Fibroblast of villous mesenchyme (primary cell): ENCODE measurements at places on chromosomes 3 and 15. TPM values are rescaled to one million over a fixed set of nuclear protein-coding genes. Genes with fewer than 3 reads are reported as not detected.
A peak's percentile ranks its signal among the peaks of the same experiment; 100 is the strongest.

- DNase-seq = no peak
Measured at GRCh38 chr3:83938491-83938890, 1020.3 kb upstream of the CADM2 start.

DNA sequence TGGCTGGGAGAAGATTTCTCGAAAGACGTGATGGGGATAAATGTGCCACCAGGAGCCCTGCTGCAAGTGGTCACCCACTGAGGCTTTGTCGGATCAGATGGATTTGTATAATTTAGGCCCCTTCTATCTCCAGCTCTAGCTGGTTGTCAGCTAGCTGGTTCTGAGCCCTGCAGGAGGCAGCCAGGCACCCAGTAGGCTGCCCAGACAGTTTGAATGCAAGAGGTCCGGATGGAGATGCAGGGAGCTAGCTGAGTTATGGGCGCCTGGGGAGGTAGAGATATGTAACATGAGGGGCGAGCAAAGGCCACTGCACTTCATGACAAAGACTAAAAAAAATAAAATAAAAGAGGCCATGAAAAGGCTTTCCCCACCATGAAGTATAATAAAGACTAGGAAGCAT, 35.1 kb upstream of the ADPGK start:
- DNase-seq = no peak

DNA sequence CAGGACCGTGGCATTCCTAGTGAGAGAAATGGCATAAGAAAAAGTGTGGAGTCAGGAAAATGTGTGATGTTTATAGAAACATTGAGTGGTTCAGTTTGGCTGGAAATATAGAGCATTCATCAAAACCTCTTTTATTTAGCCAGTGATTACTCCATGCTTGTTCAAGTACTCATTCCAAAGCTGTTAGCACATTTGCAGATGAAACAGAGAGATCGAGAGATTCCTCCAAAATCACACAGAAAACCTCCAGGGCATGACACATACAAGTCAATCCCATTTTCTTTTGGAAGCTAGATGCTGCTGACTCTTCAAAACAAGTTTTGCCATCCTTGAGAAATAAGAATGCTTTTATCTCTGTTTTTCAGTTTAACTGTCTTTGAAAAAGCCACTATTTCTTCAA, 11.5 kb upstream of the MB21D2 start:
- DNase-seq = no peak

DNA sequence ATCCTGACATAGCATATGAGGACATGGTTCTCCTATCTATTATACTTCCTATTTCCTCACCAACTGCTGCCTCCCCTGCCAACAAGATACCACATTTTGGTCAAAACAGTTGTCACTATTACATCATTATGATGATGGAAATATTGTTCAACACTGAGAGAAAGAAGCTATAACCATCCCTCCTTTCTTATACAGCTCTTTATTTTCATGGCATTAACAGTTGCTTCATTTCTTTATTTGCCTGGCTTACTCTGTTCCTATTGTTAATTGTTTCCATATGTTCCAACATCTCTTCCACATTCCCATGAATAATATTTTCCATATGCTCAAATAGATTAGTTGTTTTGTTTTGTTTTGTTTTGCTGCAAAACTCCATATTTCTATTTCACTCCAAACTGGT, 40.8 kb upstream of the FILIP1L start:
- peak; percentile 21 for DNase-seq

DNA sequence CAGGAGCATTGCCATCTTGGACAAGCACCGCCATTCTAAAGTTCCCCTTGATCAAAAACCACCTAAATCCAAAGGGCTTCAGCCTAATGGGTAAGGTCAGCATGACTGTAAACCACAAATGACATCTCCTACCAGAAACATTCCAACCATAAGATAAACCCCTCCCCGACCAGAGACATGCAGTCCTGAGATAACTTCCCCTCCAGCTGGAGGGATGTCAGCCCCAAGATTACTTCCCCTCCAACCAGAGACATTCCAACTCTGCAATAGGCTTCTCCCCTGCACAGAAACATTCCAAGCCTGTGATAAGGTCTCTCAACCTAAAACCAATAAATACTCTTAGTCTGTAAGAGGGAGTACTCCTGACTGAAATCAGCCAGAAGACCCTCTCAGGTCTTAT, 62.7 kb upstream of the DNAJC19 start:
- peak; percentile 2 for DNase-seq

- no peak for DNase-seq
Measured at GRCh38 chr3:126360714-126361060, 3.5 kb upstream of the KLF15 start.

GRCh38 chr15:90407336-90407735, 19.3 kb downstream of the IQGAP1 start:
- DNase-seq = no peak

GRCh38 chr3:50617096-50617791, at the start of gene MAPKAPK3:
Gene MAPKAPK3, plus strand, starts transcription at chr3:50617151. Its CDS starts 415 bp downstream, at chr3:50617566.
- peak; percentile 11 for DNase-seq

DNA sequence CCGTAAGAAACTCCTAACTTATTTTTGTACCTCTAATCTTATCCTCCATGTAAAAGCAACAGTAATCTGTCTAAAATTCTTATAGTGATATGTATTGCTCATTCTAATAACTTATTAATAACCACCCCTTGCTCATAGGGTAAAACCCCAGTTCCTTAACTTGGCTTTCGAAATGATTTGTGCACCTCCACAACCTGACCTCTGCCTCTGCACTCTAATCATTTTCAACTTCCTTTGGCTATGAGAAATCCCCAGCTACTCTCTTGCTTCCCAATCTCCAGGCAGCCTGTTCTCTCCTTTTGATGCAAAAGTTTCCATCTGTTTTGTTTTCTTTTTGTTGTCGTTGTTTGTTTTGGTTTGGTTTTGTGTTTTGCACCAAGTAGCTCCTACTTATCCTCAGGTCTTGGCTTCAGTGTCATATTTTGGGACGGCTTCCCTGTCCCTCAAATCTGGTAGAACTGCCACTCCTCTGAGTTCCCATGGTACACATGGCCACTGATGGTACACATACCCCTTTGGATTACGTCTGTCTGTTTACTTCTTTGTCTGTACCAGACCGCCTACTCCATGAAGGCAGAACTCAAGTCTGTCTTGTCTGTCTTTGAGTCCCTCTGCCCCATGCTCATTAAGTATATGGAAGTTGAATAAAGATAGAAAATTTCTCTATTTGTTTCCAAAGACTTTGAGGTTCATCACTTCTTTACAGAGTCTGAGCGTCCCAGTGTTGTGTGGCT, 105.6 kb upstream of the TGFBR2 start:
- no peak for DNase-seq

GRCh38 chr15:72196409-72197040, 1.1 kb downstream of the GRAMD2A start:
- no peak for DNase-seq

REC114 gene
- total RNA-seq = not detected in 2 replicates

CX3CR1 gene
- not detected in 2 replicates for total RNA-seq
